ENCODE measurements at places on chromosomes 4 and X.

GRCh38 chr4:182640932-182641331 lies 276.3 kb downstream of the DCTD start:
- no peaks in the 10 kb centered on the region for H3K27me3 ChIP-seq
- DNase-seq: no peak
- H3K36me3 ChIP-seq: no peaks in the 10 kb centered on the region
- H3K27ac ChIP-seq: no peak overlapping the region

- peaks cover 38% of the 10 kb centered on the region for H3K27me3 ChIP-seq
- DNase-seq: no peak
- H3K27ac ChIP-seq: no peak within 1 kb of the TSS
- no peaks in the 10 kb centered on the region for H3K4me1 ChIP-seq
Observed at GRCh38 chr4:69930768-69931167, at the start of gene CSN1S1. TSS of gene CSN1S1 (plus strand) at chr4:69931068. CDS start at chr4:69932556, 1,488 bp downstream.

DNA sequence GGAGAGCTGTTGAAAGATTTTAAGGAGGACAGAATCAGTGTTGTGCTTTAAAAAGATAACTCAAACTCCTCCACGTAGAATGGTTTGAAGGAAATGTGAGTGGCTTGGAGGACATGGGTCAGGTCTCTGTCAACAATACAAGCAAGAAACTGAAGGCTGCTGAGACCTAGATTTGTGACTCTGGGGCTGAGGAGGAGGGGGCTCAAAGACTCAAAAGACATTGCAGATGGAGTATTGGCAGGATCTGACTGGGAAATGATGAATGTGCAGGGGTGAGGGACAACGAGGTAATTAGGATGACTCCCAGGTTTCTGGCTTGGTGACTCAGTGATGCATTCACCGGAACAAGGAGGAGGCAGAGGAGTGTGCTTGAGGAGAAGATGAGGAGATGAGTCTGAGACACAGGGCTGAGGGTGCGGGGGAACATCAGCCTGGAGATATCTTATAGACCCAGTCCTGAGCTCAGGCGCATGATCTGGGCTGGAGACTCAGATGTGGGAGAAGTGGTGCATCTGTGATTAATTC lies 3.3 kb upstream of the RPS4X start:
- H3K4me1 ChIP-seq: peaks cover 5% of the 10 kb centered on the region
- peaks cover 54% of the 10 kb centered on the region for H3K27me3 ChIP-seq
- no peak overlapping the region for H3K27ac ChIP-seq
- no peak overlapping the region for H3K4me3 ChIP-seq

DNA sequence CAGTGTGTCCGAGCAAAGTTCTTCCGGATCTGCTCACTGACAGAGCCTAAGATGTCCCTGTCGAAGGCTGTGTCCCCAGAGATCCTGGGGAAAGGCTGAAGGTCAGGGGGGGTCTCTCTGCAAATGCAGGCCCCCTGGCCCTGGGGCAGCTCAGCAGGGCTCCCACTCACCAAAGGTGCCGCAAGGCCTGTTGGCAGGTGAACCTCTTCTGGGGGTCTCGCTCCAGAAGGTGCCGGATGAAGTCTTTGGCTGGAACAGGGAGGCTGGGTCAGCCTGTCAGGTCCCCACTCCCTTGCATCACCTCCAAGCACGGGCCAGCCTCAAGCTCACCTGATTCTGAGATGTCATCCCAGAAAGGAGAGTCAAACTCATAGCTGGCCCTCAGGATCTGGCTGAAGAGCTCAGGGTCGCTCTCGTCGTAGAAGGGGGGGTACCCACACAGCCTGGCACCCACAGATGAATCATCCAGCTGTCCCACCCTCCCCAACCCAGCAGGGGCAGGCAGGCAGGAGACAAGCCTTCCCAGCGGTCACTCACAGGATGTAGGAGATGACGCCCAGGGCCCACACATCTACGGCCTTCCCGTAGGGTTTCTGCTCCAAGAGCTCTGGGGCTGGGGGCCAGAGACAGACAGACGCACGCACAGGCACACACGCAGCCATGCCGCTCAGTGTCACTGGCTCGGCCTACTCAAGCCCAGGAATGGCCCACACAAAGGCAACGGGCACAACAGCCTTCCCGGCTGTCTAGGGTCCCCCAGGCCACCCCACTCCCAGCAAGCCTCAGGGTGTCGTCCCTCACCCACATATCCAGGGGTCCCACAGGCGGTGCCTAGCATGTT lies 2.6 kb downstream of the PNCK start:
- no peak overlapping the region for H3K4me3 ChIP-seq
- DNase-seq: no peak
- no peaks in the 10 kb centered on the region for H3K4me1 ChIP-seq
- H3K27me3 ChIP-seq: no peaks in the 10 kb centered on the region
- no peak overlapping the region for H3K27ac ChIP-seq
- H3K36me3 ChIP-seq: no peaks in the 10 kb centered on the region

- H3K4me3 ChIP-seq: no peak overlapping the region
- H3K27me3 ChIP-seq: no peaks in the 10 kb centered on the region
- no peaks in the 10 kb centered on the region for H3K36me3 ChIP-seq
- no peak overlapping the region for H3K27ac ChIP-seq
- H3K4me1 ChIP-seq: peaks cover 11% of the 10 kb centered on the region
Observed at GRCh38 chr4:168781926-168782325, 228.1 kb downstream of the CBR4 start.

DNA sequence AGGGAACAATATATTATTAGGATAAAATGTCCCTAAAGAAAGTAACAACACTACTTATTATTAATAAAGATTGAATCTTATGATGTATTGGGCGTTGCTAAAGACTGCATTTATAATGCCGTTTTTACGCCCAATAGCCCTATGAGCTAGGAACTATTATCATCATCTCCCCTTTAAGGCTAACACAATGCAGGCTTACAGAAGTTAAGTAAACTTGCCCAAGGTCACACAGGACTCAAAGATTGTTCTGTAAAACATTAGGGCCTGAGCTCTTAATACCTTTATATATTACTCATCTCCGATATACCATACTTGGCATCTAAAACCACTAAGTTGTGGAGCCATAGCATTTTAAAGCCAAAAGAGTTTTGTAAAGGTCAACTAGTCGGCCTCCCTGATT lies 149.5 kb downstream of the FAM13A start:
- H3K27me3 ChIP-seq: no peaks in the 10 kb centered on the region
- H3K36me3 ChIP-seq: peaks cover 7% of the 10 kb centered on the region
- H3K27ac ChIP-seq: no peak overlapping the region
- no peak overlapping the region for H3K4me3 ChIP-seq
- DNase-seq: no peak

DNA sequence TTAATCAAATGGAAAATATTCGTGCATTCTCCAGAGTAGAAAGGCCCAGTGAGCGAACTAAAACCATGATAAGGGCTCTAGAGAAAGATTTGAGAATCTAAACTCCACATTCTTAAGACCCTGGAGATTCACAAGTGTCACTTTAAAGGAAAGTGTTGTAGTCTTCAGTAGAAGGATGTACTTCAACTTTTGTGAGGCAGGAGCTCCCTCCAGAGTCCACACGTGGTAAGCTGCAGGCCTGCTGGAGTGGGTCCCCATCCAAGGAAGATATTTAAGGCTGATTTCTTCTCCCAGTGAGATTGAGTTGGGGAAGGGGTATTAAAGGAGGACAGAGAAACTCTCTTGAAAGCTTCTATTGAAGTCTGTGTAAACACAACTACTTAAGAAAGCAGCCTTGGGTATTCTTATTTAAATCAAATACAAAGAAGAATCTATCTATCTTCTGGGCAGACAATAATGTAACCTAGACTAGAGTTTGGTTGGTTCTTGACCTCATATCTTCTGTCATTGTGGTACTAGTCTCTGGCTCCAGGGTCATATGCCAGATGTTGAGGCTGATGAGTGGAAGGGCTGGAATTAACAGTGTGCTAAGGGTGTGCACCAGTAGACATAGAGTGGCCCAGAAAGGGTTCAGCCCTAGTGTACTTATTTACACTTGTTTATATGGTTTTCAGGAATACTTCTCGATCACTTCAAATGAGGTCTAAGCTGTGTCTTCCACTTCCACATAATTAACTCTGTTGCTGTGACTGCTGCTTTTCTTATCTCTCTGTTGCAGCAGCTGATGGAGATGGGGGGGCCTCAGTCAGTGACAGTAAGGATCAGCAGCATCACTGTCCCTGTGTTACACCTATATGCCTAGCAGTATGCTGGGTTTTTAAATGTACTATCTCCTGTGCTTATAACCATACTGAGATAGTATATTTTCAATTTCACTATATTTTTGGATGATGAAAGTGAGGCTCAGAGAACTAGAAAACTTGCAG lies 76.1 kb downstream of the HMGB2 start:
- no peak overlapping the region for H3K4me3 ChIP-seq
- DNase-seq: peak; percentile 70
- H3K36me3 ChIP-seq: no peaks in the 10 kb centered on the region
- H3K27me3 ChIP-seq: no peaks in the 10 kb centered on the region

- H3K27ac ChIP-seq: no peak overlapping the region
- no peak for DNase-seq
- H3K27me3 ChIP-seq: no peaks in the 10 kb centered on the region
- H3K4me1 ChIP-seq: no peaks in the 10 kb centered on the region
Observed at GRCh38 chr4:30341731-30342130, 378.4 kb upstream of the PCDH7 start.

DNA sequence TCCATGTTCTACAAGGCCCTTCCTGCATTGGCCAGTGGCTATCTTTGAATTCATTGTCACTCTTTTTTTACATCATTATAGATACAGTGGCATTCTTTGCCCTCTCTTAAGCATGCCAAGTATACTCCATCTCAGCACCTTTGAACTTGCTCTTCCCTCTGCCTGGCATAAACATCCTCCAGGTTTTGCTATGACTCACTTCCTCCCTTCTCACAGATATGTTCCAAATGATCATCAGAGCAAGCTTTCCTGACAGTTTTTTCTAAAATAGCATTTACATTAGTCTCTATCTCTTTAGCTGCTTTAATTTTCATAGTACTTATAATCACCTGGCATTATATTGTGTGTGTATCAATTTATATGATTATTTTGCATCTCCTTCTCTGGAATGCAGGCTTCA lies 553.3 kb upstream of the MAGEB2 start:
- H3K4me3 ChIP-seq: no peak overlapping the region
- peaks cover 17% of the 10 kb centered on the region for H3K4me1 ChIP-seq
- peaks cover 2% of the 10 kb centered on the region for H3K27me3 ChIP-seq
- no peaks in the 10 kb centered on the region for H3K36me3 ChIP-seq
- peak; percentile 84 for DNase-seq

GRCh38 chr4:74724979-74725378 lies 69.3 kb downstream of the BTC start:
- no peaks in the 10 kb centered on the region for H3K36me3 ChIP-seq
- H3K27me3 ChIP-seq: no peaks in the 10 kb centered on the region
- peak; percentile 16 for DNase-seq
- H3K4me1 ChIP-seq: no peaks in the 10 kb centered on the region
- H3K4me3 ChIP-seq: no peak overlapping the region

DNA sequence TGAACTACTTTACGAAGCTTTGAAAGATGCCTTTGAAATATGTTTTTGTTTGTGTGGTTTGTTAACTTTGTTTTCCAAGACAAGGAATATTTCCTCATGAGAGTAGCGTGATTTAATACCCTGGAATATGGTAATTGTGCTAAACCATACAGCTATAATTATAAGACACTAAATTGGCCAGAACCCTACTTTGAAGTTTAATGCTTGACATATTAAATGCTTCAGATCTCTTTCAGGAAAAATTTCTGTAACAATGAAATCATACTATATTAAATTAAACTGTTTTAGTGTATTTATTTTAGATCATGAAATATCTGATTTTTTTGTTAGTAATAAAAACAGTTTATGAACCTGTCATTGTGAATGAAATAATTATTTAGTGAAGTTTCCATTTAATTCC lies 63.5 kb downstream of the DCLK2 start:
- H3K36me3 ChIP-seq: no peaks in the 10 kb centered on the region
- no peaks in the 10 kb centered on the region for H3K27me3 ChIP-seq
- H3K27ac ChIP-seq: peak overlapping the region; percentile 89
- H3K4me3 ChIP-seq: peak overlapping the region; percentile 61

DNA sequence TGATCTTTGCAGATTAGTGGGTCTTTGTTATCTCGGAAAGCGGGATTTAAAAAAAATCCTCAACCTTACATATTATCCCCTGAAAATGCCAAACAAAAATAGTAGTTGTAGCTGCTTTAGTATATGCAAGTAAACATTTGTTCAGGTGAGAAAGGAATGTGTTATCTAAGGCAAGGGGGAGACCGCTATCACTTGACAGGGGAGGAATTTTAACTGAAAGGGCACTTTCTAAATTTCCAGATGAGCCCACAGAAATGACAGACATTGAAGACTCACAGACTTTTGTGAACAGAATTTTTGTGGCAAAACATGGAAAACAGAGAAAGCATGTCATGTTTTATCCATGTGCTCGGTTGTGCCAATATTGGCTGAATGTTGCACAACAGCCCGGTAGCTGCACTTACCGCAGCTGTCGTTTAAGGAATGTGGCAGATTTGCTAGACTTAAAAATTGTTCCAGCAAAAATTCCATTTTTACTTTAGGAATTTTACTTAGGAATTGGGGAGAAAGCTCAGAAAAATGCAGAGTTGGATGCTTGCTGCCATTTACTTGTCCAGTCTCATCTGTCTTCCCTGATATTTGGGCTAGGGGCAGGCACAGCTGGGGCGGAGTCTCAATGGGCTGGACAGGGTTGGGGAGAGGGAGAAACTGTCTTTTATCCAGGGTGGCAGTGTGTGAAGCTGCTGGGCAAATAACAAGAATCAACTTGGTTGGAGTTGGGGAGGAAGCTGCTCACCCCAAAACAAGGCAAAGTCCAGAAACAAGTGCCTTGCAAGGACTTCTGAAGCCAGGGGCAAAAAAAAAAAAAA lies 94.6 kb upstream of the RPS6KA3 start:
- peak; percentile 21 for DNase-seq
- H3K4me1 ChIP-seq: peaks cover 5% of the 10 kb centered on the region
- peaks cover 79% of the 10 kb centered on the region for H3K27me3 ChIP-seq
- H3K27ac ChIP-seq: no peak overlapping the region
- H3K4me3 ChIP-seq: no peak overlapping the region

DNA sequence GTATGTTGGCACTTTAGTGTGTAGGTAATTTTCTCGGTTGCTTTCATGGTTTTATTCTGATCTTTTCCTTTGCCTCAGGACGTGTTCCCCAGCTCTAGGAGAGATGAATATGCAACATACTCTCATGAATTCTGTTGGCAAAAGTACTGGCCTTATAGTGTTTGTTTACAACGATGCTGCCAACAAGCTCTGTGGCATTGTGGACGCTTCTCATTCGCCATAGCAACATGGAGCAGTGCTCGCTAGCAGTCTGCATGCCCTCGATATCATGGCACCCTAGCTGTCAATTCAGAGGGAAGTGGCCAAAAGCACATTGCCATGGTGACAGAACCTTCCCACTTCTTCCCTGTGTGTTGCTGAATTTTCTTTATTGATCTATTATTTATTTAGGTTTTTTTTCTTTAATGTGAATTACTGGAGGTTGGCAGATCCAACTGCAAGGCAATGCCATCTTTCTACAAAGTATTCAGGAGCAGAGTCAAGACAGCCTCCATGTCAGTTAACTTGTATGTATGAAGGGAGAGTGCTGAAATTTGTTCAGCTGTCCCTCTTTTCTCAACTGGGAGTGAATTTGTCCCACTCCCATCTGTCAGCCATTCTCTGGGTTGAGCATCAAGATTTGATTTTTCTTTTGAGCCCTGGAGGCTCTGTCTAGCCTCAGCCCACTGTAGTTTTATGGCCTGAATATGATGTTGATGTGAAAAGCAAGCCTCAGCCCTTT lies 224.9 kb upstream of the VCX3A start:
- H3K27ac ChIP-seq: no peak overlapping the region
- no peak overlapping the region for H3K4me3 ChIP-seq
- H3K4me1 ChIP-seq: no peaks in the 10 kb centered on the region
- H3K36me3 ChIP-seq: no peaks in the 10 kb centered on the region
- H3K27me3 ChIP-seq: no peaks in the 10 kb centered on the region
- DNase-seq: no peak

All from MCF 10A (cell line).